ENCODE measurements at places on chromosomes 7 and 10. TPM values are rescaled to one million over a fixed set of nuclear protein-coding genes. Genes with fewer than 3 reads are reported as not detected.

DNA sequence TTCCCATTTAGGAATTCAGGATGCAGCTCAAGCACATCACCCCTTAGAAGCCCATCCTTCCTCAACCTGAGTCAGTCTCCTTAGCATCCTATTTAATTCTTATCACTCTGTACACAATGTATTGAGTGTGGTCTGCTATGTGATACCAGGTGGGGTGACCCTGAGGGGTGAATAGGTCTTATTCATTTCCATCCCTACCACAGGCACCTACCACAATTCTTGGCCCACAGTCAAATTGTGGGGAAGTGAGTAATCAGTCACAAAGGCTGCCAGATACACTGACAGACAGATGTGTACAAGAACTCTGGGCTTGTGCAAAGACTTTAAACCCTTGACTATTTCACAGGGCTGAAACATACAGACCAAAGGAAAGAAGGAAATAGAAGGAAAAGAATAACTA lies 560.5 kb downstream of the PARD3 start:
- peak; percentile 91 for DNase-seq

The HSPA12A gene
- 0.77 TPM for total RNA-seq

The SSMEM1 gene
- not detected for total RNA-seq

- peak; percentile 33 for DNase-seq
Observed at GRCh38 chr10:5890452-5890915, 441 bp downstream of the FBH1 start.

DNA sequence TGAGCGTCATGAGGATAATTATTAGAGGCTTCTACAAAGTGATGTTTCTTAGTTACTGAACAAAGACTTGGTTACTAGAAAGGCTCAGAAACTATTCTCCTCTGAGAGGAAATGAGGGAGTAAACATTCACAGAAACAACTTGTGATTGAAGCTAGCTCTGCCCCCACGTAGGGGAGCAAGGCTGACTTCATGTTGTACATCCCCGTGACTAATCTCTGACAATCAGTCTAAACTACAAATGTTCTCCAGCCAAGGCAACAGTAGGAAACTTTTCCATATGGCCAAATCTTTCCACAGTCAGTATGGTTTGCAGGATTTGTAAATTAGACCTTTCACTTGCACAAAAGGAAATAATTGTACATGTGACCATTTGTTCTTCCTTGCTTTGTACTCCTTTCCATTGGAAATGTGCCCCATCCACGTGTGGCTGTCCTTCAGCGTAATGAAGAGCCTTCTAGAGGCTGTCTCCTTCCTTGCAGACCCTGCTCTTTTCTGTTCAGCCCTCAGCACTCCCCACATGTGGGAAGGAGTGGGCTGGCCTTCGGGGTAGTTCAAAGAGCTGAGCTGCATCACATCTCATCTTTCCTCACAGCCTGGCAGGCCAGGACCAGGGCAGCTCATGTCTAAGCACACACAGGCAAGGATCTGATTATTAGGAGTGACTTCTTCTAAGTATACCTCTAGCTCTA lies 93.5 kb downstream of the PCGF5 start:
- DNase-seq, result peak; percentile 28

GRCh38 chr7:40008223-40008815 lies 58.3 kb downstream of the CDK13 start:
- peak; percentile 20 for DNase-seq

- no peak for DNase-seq
Observed at GRCh38 chr7:46568420-46569132, 647.5 kb upstream of the IGFBP3 start.

GRCh38 chr10:66187053-66187733 lies 738.6 kb upstream of the LRRTM3 start:
- no peak for DNase-seq

DNA sequence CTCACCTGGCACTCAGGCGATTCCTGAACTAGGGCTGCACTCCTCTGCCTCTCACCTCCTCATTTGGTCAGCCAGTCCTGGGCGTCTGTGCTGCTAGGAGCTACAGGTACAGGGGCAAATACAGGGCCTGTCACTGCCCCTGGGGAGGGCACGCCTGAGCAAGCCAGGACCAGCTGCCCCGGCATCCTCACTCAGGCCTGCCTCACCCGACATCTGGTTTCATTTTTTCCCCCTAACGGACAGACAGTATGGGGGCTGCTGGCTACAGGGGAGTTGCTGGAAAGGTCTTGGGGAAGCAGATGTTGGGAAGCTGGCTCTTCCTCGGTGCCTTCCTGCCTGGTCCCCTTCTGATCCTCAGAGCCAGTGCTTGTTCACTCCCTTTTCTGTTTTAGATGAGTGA lies 77.3 kb upstream of the PPIF start:
- no peak for DNase-seq

The ASZ1 gene
- total RNA-seq, result not detected

The SPDYE16 gene
- total RNA-seq, result not detected

- DNase-seq, result no peak
Observed at GRCh38 chr10:24907956-24908355, 44.5 kb downstream of the PRTFDC1 start.

DNA sequence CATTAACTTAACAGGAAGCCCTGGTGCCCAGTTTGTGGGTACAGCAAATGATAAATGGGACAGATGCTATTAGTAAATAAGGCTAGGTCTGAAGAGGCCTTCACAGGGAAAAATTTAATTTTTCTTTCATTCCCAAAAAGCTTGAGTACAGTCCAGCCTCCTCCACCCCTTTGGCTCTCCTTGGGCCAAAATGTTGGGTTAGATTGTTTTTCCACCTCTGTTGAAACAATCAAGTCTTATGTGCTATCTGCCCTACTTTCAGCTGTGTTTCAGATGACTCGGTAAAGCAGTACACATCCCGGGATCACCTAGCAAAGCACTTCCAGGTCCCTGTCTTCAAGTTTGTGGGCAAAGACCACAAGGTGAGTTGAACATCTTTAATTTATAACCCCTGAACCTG lies 24.3 kb downstream of the PLA2G12B start:
- no peak for DNase-seq

DNA sequence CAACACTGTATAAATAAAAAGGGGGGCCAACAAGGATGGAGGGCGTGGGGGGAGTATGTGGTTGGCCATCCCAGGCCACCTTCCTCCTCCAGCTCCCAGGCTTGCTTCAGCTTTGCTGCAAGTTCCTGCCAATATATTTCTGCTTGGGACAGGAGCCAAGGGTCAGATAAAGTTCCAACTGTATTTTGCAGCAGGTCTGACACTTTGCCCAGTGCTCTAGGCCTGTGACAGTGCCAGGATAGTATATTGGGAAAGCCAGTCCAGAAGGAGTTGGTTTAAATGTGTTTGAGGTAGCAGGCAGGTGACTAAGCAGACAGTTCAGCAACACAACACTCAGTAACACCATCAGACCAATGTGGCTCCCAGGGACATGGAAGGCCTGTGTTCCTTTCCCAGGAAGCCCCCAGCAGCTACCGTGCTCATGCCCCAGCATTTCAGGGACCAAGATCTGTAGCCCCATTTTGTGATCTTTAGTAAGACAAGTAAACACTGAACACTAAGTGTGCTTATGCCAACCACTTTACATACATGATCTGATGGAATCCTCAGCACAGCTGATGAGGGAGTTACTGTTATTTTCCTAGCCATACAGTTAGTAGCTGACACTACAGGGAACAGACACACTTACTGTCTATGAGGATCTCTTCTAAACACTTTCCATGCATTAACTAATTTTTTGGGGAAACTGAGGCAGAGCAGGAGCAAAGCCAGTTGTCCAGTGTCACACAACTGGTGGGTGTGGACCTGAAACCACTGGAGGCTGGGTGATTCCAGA lies 38.9 kb downstream of the DNAJB12 start:
- peak; percentile 64 for DNase-seq

The BRAT1 gene
- 23.8 TPM for total RNA-seq

DNA sequence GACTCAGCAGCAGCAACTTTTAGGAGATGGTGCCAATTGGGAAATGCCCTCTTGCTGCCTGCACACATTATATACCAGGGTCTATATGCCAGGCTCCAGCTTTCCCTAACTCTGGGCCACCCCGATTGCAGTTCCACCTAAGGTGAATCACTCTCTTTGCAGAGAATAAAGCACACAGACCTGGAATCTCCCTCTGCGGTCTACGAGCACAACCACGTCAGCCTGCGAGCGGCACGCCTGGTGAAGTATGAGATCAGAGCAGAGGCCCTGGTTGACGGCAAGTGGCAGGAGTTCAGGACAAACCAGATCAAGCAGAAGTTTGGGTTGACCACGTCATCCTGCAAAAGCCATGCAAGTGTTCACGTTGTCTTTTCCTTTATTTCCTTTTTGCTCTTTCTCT lies 38.2 kb upstream of the PLEKHA1 start:
- no peak for DNase-seq

- DNase-seq, result no peak
Observed at GRCh38 chr10:111146025-111146640, 69.3 kb downstream of the ADRA2A start.

- DNase-seq, result no peak
Observed at GRCh38 chr7:57198801-57199200, 66.6 kb upstream of the ZNF479 start.

The FKBP6 gene
- total RNA-seq, result not detected

The MACC1 gene
- total RNA-seq, result not detected

The PLXDC2 gene
- 17.1 TPM for total RNA-seq

DNA sequence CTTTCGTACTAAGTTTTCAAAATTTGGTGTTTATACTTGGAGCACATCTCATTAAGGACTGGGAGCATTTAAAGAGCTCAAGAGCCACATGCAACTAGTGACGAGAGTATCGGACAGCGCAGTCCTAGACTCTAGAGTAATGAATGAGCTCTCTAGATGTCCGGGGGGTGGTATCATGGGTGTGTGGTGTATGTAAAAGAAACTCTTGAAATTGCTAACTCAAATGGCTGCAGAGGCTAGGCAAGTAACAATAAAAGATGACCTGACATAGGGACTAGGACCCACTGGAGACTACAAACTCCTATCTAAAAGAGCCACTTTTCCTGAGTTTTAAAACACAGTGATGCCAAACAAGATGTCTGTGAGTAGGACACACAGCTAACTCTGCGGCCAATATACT lies 14.0 kb downstream of the MYOZ1 start:
- DNase-seq, result no peak

DNA sequence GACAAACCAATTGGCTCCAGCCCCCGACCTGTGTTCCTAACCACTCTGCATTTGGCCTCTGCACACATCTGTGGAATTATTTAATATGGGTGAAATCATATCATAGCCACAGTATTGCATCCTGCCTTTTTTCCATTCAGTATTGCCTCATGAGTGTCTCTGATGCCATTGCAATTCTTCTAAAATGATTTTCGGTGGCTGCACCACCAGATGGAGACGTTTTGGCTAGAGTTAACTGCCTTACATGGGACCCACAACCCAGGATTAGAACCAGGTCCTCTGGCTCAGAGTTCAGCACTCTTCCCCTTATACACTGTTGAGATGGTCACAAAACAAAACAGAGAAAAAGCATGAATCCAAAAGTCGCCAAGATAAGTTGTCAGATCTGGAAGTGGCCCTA lies 180.8 kb downstream of the EMX2 start:
- DNase-seq, result no peak

- no peak for DNase-seq
Observed at GRCh38 chr10:119316729-119317097, 109.3 kb downstream of the GRK5 start.

The GJC3 gene
- 0.63 TPM for total RNA-seq

- DNase-seq, result peak; percentile 68
Observed at GRCh38 chr10:67779465-67780203, 58.4 kb downstream of the DNAJC12 start.

GRCh38 chr10:63197344-63198092 lies 64.4 kb downstream of the NRBF2 start:
- DNase-seq, result peak; percentile 41

DNA sequence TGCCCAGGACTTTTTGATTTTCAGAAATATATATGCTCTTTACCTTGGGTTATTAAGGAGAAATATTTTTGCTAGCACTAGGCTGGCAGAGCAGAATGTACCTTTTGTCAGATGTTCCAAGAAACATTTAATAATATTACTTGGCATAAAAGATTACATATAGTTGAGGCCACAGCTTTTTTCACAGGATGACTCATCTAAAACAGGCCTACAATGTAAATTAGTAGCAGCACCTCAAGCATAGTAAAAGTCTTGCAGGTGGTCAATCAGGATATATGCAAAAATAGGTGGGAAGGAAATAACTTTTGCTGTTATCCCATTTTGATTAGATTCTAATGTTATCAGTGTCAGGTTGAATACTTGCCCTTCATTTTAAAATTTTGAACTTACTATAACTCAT lies 14.9 kb upstream of the ITGB1 start:
- DNase-seq, result no peak

DNA sequence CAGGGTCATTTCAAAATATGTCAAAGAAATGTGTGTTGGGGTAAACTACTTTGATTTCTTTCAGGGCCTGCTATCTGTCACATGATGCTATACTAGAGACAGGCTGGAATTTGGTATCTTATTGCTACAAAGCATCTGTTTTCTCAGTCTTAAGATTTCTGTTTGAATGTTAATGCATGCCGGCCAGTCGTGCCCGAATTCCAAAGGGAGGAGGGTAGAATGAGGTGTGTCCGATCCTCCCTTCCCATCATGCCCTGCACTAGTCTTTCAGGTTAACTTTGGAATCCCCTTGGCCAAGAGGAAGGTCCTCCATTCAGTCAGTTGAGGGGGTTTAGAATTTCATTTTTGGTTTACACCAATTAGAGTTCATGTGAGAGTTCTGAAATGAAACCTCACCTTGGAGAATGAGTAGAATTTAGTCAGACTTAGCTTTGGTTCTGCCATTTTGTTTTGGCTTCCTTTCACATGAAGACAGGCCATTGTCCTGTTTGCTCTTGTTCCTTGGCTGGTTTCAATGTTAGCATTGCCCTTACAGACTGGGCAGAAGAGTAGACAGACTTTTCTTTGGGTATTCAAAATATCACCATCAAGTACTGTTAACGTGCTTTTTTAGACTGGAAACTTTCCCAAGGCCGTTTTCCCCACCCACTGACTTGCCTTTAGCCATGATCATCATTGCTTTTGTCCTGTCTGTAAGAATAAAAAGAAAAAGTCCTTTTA lies 95.8 kb downstream of the CAMK1D start:
- no peak for DNase-seq

DNA sequence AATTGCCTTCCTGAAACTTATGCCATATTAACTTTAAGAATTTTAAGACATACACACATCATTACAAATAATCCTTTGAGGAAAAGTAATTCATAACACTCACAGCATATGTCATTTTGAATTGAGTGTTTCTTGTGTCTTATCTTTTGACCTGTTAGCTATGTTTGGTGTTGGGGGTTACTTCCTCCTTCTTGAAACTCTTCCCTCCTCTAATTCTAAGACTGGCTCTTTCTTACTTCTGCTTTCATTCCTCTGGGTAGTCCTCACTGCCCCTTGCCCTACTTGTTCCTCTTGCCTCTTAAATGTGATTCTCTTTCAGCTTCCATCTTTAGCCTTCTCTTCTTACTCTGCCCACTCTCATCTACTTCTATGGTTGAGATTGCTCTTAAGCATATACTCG lies 28.3 kb upstream of the PIP4K2A start:
- no peak for DNase-seq

GRCh38 chr7:79610748-79611304 lies 157.4 kb upstream of the MAGI2 start:
- DNase-seq, result no peak
